ENCODE measurements at places on chromosomes 3 and 15.
A peak's percentile ranks its signal among the peaks of the same experiment; 100 is the strongest.

DNA sequence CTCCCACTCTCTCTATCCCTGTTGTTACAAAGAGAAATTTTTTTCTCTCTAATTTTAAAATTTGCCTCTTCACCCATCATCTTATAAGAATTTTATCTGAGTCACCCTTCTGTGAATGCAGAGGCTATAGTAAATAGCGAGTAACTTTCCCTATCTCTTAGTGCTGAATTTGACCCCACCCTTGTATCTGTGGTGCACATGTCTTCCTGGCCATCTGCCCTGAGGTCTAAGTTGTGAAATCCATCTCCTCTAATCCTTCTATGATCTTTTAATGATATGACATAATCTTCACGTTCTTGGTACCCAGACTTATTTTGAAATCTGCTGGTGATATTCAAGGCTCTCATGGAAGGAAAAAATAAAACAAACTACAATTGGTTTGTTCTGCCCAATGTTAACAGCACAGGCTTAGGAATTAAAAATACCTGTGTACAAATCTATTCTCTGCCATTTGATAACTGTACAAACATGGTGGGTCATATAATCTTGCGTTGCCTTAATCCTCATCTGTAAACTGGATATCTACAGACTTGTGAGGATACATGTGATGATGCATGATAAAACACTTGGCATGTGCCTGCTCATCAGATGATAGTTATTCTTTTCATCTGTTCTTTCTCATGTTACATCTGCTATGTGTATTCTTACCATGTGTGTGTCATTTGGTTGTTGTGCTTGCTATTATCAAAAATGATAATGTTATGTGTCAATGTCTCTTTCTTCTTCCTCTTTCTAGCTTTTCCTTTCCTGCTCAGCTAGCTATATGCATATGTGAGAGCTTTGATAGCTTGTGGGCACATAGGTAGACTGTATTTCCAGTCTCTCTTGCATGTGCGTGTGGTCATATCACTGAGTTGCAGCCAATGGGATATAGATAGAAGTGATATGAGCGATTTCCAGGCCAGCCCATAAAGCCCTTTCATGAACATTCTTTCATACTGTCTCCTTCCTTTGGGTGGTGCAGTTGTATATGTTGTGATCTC, 13.7 kb upstream of the CCR3 start:
- peak; percentile 96 for DNase-seq

GRCh38 chr15:85541744-85542143, 161.3 kb downstream of the AKAP13 start:
- DNase-seq: no peak

- DNase-seq: no peak
Observed at GRCh38 chr15:62932436-62932835, 110.1 kb upstream of the TPM1 start.

DNA sequence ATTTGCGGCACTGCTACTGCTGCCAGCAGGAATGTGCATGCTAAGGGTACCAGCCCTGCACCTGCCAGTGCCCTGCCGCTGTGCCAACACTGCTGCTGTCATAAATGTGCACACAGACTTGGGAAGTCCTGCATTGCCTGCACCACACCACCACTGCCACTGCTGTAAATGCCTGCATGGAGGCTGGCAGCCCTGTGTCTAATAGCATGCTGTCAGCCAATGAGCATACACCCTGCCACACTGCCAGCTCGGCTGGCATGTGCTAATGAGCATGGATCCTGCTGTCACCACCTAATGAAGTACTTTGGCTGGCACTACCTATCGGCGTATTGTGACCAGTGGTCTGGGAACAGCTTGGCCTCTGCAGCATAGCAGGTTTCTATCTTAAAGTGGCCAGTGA, 981.8 kb upstream of the GBE1 start:
- DNase-seq: no peak

- DNase-seq: peak; percentile 50
Observed at GRCh38 chr3:180594631-180595558, 7.1 kb upstream of the TTC14 start.

DNA sequence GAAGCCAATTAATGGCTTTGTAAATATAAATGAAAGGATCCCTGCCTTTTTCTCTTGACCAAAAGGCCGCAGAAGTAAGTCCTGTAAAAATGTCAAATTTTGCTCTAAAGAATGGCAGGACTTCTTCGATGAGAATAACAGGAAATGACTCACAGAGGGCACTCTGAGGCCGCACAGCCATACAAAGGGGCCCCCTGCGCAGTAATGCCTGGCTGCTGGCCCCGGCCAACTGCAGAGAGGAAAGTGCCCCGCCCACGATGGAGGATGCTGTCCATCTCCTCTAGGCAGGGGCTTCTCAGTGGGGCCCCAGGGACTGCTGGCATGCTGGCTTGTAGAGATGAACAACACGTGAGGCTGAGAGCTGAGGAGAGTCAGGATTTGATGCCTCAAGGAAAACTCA, 18.1 kb upstream of the SCN10A start:
- DNase-seq: peak; percentile 41

DNA sequence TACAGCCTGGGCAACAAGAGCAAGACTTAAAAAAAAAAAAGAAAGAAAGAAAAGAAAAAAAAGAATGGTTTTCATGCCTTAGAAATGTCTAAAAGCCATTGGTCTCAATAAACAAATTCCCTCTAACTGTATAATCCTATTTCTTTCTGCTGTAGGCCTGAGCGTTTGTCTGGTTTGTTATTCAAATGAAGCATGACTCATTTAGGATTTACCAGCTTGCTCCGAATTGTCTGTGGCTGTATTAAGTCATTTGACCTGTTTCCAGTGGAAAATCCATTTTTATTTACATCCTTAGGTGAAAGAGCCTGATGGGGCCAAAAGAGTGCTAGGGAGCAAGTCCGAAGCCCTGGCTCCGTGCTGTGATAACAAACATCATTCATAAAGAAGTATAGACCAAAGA, 73.8 kb downstream of the BDH1 start:
- DNase-seq: no peak

GRCh38 chr3:25803833-25804232, 13.9 kb downstream of the OXSM start:
- DNase-seq: no peak
